ENCODE measurements at places on chromosomes 1 and 21.

DNA sequence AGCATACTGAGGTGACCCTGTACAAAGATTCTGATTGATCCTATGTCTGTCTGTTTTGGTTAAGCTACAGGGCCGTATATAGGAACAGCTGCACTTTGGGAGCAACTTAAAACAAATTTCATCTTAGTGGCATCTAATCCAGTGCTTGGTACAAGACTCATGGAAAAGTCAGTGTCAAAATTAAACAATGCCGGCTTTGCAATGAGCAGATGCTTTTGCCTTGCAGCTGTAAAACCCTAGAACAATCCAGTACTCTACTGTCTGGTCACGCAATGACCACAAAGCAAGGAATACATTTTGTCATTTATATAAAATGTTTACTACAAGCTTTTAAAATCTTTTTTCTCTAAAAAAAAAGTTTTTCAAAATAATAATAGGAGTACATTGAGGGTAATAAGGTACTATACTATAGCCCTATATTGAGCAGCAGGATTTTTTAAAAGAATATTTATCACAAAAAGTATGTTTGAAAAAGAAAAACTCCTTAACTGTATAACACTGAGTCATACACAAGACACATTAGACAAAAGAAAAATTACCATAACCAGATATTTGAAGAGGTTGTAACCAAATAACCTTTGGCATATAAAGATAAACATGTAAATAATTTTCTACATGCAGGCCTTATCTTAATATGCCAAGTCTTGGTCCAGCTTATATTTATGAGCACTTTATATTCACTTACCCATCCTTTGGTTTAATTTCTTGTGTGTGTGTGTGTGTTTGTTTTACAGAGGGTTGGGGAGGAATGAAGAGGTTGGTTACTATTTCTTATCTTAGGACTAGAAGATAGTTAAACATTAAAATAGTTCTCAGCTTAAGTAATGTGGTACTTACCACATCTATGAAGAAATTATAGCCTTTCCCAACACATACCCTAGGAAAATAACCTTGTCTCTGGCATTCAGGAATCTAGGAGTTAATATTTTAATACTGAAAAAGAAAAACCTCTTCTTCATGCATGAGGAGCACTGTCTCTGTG is 262.3 kb downstream of the FAF1 start:
- DNase-seq = no peak

- no peak for DNase-seq
Measured at GRCh38 chr1:61446531-61446991, 278.4 kb downstream of the TM2D1 start.

- no peak for DNase-seq
Measured at GRCh38 chr1:36787312-36787913, 246.9 kb downstream of the GRIK3 start.

GRCh38 chr21:18403735-18404450 is at the start of gene TMPRSS15:
Gene TMPRSS15 (minus strand): TSS chr21:18403785. CDS start chr21:18403622, 163 bp downstream.
- DNase-seq = no peak

DNA sequence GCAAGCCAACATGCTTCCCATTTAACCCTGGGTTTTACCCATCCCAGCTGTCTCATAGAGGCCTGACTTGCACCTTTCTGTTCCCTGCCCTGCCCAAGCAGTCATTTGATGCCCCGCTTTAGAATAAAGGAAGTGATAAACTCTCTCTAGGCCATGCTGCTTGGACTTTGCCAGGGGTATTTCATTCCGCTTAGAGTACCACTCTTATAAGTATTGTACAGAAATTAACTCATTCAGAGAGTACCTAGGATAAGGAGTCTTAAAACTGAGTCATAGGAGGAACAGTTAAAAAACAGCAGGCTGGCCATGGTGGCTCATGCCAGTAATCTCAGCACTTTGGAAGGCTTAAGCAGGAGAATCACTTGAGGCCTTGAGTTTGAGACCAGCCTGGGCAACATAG is 21.0 kb upstream of the LYST start:
- no peak for DNase-seq
